ENCODE measurements at places on chromosomes 7 and 10.

DNA sequence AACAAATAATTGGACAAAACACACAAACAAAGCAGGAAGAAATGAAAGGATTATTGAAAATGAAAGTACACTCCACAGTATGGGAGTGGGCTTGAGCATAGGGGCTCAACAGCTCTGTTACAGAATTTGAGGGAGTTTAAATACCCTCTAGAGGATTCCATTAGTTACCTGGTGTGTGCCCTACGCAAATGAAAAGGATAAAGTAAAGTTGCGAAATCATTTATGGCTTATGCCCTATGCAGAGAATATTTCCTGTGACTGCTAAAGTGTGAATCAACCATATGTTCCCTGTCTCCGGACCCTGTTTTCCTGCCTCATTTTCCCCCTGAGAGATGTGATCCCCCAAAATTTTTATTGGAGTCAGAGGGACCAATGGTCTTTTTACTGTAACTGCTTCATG, 634.6 kb upstream of the CNTNAP2 start:
- no peak for DNase-seq

DNA sequence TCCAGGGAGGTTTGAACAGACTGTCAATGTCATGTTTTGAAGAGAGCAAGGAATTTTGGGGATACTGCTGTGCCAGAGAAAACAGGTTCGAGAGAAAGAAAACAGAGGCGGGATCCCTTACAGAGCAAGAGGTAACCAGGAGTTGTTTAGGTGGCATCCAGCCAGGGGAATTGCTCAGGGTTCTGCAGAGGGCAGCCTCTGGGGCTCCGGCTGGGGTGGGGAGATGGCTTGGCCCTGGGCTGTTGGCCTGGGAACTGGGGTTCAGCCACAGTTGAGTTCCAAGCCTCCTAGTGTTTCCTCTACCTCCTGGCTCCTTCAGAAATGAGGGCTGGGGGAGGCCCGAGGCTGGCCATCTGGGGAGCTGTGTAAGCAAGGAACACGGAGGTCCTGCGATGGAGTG, 68.0 kb downstream of the CAMK1D start:
- DNase-seq, result no peak

DNA sequence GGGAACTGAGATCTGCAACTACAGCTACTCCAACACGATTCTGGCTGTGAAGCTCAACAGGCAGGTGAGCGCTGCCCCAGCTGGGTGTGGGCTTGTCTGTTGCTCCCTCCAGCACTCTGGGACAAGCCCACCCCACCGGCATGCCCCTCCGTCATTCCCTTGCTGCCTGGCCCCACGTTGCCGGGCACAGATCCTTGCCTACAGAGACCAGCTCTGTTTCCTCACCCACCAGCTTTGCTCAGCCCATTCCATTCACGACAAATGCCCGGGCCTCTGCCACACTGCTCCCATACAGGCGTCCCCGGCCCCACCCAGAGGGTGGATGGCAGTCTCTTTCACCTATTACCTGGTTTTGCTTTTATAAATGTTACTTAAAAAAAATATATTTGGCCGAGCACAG, 24.6 kb downstream of the WIPI2 start:
- DNase-seq, result no peak

GRCh38 chr7:84941291-84941690, 245.6 kb downstream of the SEMA3D start:
- DNase-seq, result no peak

DNA sequence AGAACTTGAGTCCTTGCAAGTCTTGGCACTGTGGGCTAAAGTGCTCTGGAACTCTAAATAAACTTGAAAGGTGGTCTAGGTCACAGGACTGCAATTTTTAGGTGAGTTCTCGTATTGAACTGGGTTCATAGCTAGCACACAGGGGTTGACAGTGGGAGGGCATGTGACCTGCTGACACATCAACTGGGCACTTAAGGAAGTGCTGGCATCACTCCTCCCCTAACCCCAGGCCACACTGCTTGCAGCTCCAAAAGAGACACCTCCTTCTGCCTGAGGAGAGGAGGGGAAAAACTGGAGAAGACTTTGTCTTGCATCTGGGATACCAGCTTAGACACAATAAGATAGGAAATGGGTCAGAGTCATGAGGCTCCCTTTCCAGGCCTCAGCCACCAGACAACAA, 38.0 kb upstream of the AASS start:
- no peak for DNase-seq

DNA sequence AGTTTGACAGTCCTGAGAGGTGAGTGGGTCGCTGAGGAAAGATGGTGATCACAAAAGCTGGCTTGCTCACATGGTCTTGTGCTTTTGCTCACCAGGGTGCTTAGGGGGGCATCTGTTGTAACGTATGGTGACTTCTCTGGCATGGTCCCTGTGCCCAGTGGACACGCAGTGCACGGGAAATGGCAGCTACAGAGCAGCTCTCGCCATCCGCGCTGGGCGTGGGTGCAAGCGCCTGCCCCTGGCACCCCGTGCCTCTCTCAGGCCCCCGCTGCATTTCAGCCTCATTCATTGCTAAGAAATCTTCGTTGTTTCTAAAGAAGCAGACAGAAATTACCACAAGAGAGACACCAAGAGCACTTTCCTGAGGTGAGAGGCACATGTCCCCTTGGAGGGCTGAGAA, 101.2 kb downstream of the FANK1 start:
- no peak for DNase-seq

All from stimulated activated CD4-positive, alpha-beta T cell treated with anti-CD3 and anti-CD28 coated beads, Interleukin-1b, Interleukin-23, amount 100 ng/mL, for 1 hour (primary cell).